ENCODE measurements at places on chromosomes 12 and 14. TPM values are rescaled to one million over a fixed set of nuclear protein-coding genes. Genes with fewer than 3 reads are reported as not detected.

DNA sequence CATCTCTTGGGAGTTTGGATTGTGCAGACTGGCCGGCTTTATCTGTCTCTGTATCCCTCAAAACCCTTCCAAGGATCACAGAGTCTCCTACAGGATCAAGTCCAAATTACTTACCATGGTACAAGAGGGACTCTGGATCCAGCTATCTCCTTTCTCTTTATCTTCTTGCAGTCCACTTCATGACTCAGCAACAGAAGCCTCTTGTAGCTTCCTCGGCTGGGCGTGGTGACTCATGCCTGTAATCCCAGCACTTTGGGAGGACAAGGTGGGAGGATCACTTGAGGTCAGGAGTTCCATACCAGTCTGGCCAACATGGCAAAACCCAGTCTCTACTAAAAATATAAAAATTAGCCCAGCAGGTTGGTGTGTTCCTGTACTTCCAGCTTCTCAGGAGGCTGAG is 189.7 kb downstream of the BCAT1 start:
- DNase-seq = no peak

- DNase-seq = peak; percentile 41
Measured at GRCh38 chr12:47852096-47852571, 32.4 kb upstream of the HDAC7 start.

- no peak for DNase-seq
Measured at GRCh38 chr12:104834607-104835006, 123.5 kb downstream of the SLC41A2 start.

- DNase-seq = no peak
Measured at GRCh38 chr12:15688838-15689625, 100.2 kb downstream of the EPS8 start.

The INHBC gene
- total RNA-seq = not detected

GRCh38 chr12:117072106-117072505 is 27.1 kb downstream of the TESC start:
- no peak for DNase-seq

GRCh38 chr12:68761901-68762630 is 16.1 kb downstream of the SLC35E3 start:
- DNase-seq = no peak

- no peak for DNase-seq
Measured at GRCh38 chr14:30779210-30779609, 95.1 kb upstream of the COCH start.

The NFATC4 gene
- 56.6 TPM for total RNA-seq

DNA sequence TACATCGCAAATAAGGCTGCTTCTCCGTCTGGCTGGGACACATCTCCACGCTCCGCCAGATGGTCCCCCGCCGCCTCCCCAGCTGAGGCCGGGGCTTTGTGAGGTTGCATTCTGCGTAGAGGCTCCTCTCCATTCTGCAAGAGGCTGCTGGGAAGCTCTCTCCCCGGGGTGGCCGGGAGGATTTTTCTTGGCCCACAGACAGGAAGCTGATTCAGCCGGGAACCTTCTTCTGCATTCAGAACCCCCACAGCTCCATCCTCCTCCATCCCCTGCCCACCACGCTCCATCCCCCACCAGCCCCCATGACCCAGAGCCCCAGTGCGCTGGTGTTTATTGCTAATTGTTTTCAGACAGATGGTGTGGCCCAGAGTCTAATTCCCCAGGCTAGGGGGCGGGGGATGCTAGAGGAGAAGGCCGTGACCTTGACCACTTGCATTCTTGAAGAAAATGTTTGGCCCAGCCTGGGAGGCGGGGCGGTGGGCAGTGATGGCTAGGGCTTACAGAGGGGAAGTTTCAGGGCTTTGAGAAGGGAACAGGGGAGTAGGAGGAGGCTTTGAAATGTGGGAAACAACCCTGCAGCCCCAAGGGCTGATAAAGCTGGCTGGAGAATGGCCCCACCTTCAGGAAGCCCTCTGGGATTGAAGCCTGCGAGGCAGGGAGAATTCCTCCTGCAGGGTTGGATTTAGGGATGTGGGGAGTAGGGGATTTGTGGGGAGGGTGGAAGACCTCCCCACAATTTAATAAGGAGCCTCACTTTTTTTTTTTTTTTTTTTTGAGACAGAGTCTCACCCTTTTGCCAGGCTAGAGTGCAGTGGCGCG is 88.5 kb upstream of the NCOR2 start:
- DNase-seq = peak; percentile 95

DNA sequence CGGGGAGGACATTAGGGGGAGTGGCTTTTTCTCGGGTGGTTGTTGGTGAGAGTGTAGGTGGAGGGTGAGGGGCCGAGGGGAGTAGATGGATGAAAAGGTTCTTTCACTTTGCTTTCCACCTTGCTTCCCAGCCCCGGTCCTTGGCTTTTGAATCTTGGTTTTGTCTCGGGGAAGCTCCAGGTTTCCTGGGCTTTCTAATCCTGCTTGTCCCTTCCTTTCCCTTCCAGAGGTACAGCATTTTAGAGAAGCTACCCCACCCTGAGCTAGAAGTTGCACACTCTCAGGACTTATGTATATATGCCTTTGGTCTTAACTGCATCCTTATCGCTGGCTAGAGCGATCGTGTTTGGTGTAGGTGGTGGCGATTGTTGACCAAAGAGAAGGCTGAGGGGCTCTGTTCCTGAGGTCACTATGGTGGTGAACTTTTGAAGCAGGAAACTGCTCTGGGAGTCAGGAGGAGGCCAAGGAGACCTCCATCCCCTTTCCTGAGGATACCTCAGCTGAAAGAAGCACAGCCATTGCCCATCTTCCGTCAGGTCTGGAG is 862 bp downstream of the PIP4K2C start:
- no peak for DNase-seq

- peak; percentile 73 for DNase-seq
Measured at GRCh38 chr14:37230551-37231194, 32.9 kb downstream of the MIPOL1 start.

DNA sequence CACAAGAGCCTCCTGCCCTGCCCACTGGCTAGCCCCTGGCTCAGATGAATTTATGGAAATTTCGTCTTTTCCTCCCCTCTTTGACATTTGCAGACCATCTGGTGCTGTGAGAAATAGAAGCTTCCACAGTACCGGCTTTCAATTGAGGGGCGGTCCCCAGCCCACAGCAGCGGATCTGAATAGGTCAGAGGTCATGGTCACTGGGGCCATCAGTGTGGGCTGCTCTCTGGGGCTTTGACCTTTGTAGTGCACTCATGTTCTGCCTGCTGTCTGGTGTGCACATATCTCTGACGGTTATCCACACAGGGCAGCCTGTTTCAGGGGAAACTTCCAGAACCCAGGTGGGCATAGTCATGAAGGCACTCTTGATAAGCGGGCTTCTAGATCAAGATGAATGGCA is 2.5 kb upstream of the RFLNA start:
- DNase-seq = no peak

GRCh38 chr12:80041692-80042091 is 57.6 kb upstream of the OTOGL start:
- DNase-seq = no peak

The GNPNAT1 gene
- 12.1 TPM for total RNA-seq

The FAM161B gene
- total RNA-seq = 4.9 TPM

GRCh38 chr14:21068521-21069387 is 1.4 kb upstream of the ARHGEF40 start:
- DNase-seq = peak; percentile 87

The PROX2 gene
- total RNA-seq = not detected

DNA sequence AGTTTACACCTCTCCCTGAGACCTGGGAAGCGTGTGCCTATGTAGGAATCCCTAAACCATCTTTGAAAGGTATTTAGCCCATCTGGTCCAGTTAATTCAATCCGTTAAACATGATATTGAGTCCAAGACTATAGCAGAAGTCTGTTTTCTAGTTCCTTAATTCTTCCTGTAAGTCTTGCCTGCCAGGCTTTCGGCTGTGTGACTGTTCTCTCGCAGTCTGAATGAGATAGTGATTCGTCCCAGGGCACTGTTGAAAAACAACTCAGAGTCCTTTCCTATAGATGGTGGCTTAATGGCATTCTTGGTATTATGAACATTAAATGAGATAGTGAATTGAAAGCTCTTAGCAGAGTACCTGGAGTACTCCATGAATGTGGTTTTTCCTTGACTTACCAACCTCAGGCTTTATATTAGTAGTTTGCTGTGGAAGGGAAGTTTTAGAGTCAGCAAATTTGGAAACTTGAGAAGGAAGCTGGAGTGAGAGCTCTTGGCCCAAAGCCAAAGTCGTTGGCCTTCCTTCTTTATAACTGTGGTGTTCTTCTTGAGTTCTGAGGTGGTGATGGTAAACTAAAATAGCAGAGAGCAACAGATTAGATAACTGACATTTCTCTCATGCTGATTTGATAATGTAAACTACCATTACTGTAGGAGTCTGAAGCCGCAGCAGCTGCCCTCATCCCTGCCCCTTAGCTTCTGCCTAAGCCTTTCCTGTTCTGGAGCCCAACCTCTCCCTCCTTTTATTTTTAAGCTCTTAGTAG is 76.5 kb downstream of the TGFB3 start:
- DNase-seq = peak; percentile 84

The RASSF8 gene
- total RNA-seq = 51.0 TPM

GRCh38 chr12:90106568-90106967 is 397.9 kb upstream of the ATP2B1 start:
- no peak for DNase-seq

GRCh38 chr14:104196461-104197140 is 58.2 kb downstream of the KIF26A start:
- no peak for DNase-seq

- no peak for DNase-seq
Measured at GRCh38 chr14:64563696-64564095, 13.9 kb downstream of the PPP1R36 start.

GRCh38 chr14:43369710-43370564 is 1137.1 kb downstream of the FSCB start:
- no peak for DNase-seq

DNA sequence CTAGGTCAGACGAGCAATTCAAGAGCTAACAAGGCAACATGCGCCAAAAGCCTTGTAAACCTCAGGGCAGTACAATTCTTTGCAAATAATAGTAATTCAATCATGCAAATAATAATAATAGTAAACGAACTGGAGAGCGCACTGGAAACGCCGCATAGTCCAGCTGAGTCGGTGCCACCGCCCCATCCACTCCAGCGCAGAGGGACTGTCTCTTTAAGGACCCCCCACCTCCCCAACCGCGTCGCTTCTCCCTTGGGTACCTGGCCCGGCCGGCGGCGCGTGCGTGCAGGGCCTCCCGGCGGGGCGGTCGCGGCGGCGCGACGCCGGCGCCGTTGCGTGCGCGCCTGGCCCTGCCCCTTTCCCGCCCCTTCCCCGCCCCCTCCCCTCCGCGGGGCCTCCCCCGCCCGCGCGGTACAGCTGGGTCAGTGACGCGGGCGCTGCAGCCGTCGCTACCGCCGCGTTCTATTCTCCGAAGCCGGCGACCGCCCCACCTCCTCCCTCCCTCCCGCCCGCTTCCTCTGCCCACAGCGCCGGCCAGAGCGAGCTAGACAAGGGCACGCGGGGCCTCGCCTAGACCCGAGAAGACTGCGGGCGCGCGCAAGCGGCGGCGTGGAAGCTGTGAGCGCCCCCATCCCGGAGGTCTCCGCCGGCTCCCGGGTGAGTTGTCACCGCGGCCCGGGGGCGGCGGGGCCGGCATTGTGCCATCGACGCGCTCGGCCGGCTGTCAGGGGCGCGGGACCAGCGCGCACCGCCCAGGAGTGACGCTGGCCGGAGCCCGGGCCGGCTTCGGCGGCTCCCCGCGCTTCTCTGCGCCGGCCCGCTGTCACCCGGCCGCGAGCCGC is at the start of gene SUSD6:
TSS of gene SUSD6 (plus strand) at position 425 of the 842 bp plus-strand sequence. CDS start 46,997 bp downstream, outside the sequence.
- peak; percentile 96 for DNase-seq

GRCh38 chr14:19823178-19823577 is 19.6 kb downstream of the OR4N2 start:
- no peak for DNase-seq

DNA sequence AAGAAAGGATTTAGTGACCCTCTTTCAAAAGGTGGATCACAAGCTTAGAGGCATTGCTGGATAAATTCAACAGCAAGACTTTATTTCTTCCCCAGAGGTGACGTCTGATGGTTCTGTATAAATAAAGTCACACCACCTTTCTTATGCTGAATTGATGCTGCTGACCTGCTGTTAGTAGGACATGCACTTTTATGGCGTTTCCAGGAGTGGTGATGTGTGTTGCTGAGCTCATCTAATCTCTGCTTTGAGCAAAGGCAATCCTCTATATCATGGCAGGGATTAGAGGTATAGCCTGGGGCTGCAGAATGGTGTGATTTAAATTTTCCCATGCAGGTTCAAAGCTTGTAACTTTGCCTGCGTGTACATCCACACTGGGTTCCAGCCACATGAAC is 94.9 kb downstream of the ETV6 start:
- no peak for DNase-seq

The TAS2R42 gene
- not detected for total RNA-seq

The ARHGEF25 gene
- total RNA-seq = 18.6 TPM

- DNase-seq = no peak
Measured at GRCh38 chr12:11741434-11742092, 92.1 kb downstream of the ETV6 start.

DNA sequence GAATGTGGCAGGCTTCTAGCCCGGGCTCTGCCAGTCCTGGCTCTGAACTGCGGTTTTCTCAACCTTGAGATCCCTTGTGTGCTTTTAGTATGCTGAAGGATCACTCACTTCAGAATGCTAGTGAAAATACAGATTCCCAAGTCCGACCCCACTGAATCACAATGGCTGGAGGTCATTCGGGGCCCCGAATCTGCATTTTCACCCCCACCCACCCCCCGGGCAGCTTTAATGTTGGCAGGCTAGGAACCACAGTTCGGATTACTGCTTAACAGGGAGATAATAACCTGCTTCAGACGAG is 573 bp upstream of the SUSD6 start:
- no peak for DNase-seq

The HCAR3 gene
- total RNA-seq = 2.6 TPM

The PLCZ1 gene
- not detected for total RNA-seq

GRCh38 chr14:76919431-76920330 is 93.5 kb downstream of the LRRC74A start:
- DNase-seq = peak; percentile 98

DNA sequence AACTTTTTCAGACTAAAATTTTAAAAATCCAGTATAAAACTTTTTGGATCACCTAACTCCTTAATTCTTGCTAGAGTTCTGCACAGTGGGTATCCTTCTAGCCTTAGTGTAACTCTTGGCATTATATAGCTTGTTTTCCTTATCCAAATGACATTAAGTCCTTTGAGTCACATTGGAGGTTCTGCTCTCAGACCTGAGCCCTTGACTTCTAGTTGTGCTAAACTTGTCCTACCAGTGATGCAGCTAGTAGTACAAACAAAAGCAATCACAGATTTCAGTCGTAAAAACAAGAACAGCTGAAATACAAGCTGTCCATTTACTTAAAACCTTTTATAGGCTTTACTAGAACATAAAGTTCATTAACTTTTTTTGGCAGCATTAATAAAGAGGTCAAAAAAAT is 10.5 kb downstream of the ZBTB1 start:
- DNase-seq = no peak

The GALNT16 gene
- total RNA-seq = 17.3 TPM

Measured in tongue (tissue), 3 donors.